Activated T-cell treated with anti-CD3 and anti-CD28 coated beads, Interleukin-2, amount 50 U/mL, for 48 hours (primary cell): ENCODE measurements at places on chromosomes 1 and 21.

DNA sequence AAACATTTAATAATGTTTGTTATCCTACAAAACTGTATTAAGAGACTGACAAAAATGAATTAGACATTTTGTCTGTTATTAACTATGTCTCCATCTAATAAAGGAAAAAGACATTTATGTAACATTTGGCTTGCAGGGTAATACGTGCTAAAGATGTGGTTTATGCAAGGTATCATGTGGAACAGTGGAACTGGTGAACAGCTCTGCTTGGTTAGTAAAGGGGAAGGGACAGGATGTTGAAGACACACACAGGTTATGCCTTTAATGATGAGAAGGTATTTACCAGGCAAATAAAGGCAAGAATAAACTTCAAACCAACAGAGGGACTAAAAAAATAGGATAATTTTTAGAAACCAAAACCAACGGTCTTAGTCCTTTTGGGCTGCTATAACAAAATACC, 93.1 kb downstream of the UCHL5 start:
- DNase-seq: no peak

- no peak for DNase-seq
These were observed 6.5 kb downstream of the KANK4 start for GRCh38 chr1:62312698-62313097.

DNA sequence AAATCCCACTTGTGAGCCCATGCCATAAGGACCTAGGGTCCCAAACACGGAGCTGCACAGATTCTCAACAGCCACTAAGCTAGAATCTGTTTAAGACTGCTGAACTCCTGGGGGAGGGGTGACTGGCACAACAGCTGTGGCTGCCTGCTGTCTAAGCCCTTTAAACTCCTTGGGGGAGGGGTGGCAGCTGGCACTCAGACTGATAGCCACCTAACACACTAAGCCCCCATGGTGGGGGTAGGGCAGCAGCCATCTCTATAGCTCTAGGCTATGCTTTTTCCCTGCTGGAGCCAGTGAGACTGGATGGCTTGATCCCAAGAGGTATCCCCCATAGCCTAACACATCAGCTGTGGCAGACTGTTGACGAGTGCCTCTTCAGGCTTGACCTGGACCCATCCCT, 73.3 kb upstream of the FMO3 start:
- no peak for DNase-seq

- no peak for DNase-seq
These were observed 62.8 kb downstream of the NRIP1 start for GRCh38 chr21:15001857-15002606.

DNA sequence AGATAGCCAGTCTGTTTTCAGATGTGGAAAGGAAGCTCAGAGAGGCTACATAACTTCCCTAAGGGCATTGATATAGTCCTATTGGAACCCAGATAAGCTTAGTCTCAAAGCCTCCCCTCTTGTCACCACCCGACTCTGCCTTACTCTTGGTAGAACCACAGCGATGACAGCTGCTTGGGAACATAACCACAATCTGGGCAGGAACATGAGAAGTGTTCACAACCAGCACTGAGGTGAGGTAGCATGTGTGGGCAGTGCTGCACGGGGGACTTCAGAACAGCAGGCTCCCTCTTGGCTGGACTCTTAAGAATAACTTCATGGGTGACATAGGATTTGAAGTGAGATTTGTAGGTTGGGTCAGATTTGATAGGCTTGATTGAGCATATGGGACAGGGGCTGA, 9.3 kb upstream of the S100A10 start:
- no peak for DNase-seq

DNA sequence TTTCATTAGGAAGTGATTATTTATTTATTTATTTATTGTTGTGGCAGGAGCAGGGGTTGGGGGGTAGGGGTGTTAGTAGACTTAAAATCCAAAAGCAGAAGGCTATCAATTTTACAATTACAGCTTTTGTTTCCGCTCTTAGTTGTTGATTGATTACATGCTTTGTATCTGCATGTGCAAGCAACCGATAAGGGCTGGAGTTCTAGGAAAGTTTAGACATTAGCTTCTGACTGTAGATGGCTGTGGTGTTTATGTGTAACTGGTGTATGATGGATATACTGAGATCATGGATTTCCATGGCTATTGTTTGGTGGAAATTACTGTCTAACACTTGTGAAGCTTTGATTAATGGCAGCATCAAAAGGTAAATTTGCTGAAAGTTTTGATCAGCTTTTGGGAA, 2.8 kb downstream of the ST6GALNAC5 start:
- DNase-seq: no peak

DNA sequence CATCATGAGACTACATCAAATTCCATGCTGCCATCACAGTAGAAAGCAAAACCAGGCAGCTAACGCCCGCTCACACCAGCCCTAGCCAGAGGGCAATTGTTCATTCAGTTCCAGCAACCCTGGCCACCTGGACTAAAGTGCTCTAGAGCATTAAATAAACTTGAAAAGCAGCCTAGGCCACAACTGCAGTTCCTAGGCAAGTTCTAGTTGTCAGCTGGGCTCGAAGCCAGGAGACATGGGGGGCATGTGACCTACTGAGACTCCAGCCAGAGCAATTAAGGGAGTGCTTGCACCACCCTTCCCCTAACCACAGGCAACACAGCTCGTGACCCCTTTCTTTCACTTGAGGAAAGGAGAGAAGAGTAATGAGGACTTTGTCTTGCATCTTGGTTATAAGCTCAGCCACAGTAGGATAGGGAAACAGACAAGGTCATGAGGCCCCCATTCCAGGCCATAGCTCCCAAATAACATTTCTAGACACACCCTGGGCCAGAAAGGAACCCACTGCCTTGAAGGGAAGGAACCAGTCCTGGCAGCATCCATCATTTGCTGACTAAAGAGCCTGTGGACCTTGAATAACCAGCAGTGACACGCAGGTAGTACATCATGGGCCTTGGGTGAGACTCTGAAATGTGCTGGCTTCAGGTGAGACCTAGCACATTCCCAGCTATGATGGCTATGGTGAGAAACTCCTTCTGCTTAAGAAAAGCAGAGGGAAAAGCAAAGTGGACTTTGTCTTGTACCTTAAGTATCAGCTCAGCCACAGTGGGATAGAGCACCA, 77.0 kb downstream of the ZZZ3 start:
- no peak for DNase-seq

- no peak for DNase-seq
These were observed 121.1 kb downstream of the PSMG1 start for GRCh38 chr21:39062196-39062595.

- no peak for DNase-seq
These were observed 109.4 kb downstream of the GIPC2 start for GRCh38 chr1:78155121-78155520.

GRCh38 chr1:6935361-6935883, 150.2 kb downstream of the CAMTA1 start:
- DNase-seq: no peak

DNA sequence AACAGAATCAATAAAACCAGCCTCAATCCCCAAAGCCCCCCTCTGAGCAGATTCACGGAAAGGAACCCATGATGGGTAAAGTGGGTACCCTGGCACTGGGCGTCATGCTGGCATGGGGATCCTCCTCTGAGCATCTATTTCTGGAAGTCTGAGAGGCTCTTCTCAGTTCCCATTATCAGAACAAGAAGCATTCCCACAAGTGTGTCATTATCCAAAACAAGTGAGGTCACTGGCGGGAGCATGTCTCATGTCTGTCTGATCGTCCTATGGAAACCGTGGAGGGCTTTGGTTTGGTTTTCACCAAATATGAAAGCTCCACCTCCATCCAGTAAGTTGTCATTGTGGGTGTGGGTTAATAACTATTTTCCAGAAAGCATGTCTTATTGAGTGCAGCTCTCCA, 70.7 kb downstream of the PGM1 start:
- no peak for DNase-seq

GRCh38 chr1:214107322-214108096, 119.7 kb downstream of the PROX1 start:
- DNase-seq: no peak
